ENCODE measurements at places on chromosomes 3 and 15.

- no peak for DNase-seq
Measured at GRCh38 chr3:53721187-53722119, 124.8 kb downstream of the CHDH start.

DNA sequence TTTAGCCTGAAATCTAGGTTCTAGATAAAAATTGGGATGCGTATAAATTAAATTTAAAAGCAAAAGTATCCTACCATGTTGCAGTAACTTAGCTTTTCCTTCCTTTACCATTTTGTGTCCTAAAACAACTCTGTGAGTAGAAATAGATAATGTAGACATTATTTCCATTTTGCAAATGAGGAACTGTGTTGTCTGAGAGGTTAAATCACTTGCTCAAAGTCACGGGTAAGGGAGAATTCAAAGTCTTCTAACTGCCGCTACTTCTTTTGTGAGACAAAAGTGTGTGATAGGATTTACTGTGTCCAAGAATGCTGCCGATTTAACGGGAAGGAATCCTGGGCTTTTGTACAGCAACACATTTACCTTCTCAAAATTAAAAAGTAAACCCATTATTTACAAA, 40.7 kb downstream of the MYO1E start:
- DNase-seq: no peak

DNA sequence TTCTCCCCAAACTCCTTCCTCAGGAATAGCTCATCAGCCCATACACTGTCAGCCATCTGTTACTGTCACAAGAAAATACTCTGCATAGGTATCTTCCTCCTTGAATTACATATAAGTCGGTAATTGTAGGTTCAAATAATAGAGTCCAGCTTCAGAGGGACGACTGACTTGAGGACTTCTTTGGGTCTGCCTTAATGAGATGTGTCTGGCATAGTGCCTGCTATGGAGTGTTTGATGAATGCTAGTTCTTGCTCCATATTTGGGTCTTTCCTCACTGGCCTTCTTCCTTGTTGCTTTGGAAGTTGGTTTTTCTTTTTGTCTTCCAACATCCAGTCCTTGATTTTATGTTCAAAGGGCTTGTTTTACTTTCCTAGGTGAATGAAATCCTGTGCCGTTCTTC, 66.4 kb upstream of the ACKR4 start:
- no peak for DNase-seq

DNA sequence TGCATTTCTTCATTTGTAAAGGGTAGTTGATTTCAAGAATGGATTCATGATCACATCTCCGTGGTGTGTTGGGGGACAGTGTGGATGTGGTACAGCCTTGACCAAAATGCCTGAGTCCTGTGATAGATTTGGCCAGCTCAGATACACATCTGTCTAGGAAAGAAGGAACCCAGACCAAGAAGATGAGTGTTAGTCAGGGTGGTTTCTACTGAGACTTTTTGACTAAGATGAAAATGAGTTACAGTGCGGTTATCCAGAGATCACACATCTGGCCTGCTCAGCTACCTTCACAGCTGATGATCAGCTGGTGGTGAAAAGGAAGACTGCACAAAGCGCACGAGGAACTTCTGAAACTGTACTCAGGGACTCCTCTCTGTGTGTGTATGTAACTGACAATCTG, 68.0 kb downstream of the FNDC3B start:
- DNase-seq: no peak

GRCh38 chr3:56867671-56868070, 65.9 kb upstream of the ARHGEF3 start:
- no peak for DNase-seq

DNA sequence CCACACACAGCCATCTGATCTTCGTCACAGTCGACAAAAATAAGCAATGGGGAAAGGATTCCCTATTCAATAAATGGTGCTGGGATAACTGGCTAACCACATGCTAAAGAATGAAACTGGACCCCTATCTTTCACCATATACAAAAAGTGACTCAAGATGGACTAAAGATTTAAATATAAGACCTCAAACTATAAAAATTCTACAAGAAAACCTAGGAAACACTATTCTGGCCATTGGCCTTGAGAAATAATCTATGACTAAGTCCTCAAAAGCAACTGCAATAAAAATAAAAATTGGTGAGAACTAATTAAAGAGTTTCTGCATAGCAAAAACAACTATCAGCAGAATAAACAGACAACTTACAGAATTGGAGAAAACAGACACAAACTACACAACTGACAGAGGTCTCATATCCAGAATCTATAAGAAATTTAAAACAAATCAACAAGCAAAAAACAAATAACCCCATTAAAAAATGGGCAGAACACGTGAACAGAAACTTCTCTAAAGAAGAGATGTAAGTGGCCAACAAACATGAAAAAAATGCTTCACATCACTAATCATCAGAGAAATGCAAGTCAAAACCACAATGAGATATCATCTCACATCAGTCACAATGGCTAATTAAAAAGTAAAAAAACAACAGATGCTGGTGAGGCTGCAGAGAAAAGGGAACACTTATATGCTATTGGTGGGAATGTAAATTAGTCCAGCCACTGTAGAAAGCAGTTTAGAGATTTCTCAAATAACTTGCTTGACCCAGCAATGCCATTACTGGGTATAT, 104.0 kb downstream of the NR1I2 start:
- DNase-seq: no peak

GRCh38 chr3:25474052-25474451, 46.0 kb downstream of the RARB start:
- no peak for DNase-seq

- no peak for DNase-seq
Measured at GRCh38 chr3:52136513-52136912, 17.7 kb downstream of the POC1A start.

- no peak for DNase-seq
Measured at GRCh38 chr3:171604370-171604769, 144.2 kb upstream of the TNIK start.

DNA sequence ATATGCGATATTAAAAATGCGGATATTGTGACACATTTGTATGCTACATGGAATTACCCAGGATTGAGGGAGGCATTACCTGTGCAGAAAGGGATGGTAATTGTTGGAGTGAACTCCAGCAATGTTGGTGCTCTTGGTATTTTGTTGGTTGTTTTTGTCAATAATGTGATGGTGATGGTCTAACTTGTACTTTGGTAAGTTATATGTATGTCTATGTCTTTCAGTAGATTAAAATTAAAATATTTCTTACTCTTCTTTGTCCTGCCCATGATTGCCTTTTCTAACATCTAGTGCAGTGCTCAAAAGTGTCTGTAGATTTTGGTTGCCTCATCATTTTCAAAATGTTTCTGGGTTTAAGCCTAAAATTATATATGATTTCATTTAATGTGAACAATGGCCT, 192.7 kb downstream of the ROBO2 start:
- no peak for DNase-seq

DNA sequence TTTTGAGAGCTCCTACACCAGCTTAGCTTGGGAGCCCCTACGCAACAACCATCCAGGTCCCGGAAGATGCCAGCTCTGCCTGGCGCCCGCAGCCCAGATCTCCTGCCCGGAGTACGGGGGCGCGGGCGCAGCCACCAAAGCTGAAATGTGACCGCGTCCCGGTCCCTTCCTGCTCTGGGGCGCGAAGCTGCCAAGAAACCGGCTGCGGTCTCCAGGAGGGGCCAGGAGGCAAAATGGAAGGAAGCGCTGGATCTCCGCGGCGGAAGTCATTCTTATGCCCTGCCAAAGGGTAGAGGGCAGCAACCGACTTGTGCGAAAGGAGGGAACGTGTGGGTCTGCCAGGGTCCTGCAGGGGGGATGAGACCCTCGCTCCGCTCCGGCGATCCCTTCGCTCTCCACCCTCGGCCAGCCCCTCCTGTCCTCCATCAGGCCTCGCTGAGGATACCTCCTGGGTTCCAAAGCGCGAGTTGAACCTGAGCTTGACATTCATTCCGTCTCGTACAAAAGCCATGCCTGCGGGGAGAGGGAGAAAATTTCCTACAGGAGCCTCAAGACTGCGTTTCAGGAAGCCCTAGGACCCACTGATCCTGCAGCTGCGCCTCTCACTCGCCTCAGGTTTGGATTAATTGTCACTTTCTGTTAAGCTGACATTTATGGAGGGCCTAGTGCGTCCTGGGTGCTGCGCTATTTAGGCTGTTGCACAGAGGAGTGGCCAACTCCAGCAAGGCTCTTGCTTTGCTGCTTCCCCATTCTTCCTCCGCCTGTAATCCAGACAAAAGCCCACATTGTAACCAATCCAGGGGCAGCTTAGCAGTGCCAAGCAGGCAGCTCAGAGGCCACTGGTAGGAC, 98.3 kb upstream of the VGLL3 start:
- peak; percentile 50 for DNase-seq

- DNase-seq: no peak
Measured at GRCh38 chr3:135017003-135017893, 222.2 kb downstream of the EPHB1 start.

DNA sequence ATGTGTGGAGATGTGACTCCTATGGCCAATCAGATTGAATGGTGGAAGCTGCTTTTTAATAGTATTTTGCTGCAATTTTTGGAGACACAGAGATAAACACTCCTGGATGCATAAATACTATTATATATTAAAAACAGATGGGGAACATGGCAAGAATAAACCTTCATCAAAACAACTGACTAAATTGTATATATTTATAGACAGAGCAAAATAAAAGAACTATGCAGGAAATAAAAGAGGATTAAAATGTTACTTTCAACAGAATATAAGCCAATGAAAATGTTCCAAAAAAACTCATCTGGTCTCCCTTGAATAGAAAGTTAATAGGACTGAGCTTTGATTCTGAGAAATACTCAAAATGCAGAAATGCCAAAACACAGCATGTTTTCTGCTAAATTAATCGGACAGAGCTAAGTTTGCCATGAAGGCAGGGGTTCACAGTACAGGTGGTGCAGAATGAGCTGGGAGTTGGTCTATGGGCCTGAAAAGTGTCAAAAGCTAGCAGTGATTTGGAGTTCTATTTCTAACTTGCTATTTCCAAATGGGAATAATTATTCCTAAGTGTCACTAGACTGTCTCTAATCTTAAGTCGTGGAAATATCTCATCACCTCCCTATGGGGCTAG, 227.2 kb downstream of the CNTN3 start:
- DNase-seq: no peak

- DNase-seq: peak; percentile 80
Measured at GRCh38 chr3:54819946-54820345, 107.9 kb downstream of the LRTM1 start.

DNA sequence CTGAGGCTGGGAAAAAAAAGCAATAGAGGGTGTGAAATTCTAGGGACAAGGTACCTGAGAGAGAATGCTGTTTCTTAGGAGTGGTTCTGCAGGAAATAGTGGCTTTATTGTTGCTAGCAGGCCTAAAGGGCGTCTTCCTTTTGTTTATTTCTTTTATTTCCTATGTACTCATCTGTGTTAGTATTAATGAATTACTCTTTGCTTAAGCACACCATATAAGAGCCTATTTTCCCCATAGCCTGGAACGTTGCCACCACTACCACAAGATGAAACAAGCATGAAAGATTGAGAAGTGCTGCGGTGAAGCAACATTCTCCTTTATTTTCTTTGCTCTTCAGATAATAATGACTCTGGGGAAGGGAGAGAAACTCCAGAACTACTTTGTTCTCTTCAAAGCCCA, 21.3 kb upstream of the GOLIM4 start:
- DNase-seq: no peak

DNA sequence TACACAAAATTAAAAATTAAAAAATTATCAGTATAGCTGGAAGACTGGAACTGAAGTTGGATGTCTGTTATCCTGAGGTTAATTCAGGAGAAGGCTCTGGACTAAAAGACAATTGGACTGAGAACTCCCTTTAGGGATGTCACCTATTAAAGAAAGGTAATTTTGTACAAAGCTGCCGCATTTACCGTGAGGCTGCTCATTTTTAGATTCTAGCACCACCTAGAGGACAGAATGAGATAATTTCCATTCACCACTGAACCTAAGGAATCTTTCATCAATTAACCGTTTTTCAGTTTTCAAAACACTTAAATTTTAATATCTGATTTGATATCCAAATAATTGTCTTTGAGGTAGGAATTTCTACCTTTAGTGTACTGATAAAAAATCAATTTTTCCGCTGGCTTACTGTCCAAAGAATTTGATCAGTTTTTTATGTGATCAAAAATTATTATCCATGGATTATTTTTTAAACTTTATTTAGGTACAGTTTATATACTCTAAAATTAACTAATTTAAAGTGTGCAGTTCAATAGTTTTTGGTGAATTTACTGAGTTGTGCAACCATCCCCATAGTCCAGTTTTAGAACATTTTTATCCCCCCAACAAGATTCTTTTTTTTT, 106.7 kb upstream of the TNIK start:
- no peak for DNase-seq

DNA sequence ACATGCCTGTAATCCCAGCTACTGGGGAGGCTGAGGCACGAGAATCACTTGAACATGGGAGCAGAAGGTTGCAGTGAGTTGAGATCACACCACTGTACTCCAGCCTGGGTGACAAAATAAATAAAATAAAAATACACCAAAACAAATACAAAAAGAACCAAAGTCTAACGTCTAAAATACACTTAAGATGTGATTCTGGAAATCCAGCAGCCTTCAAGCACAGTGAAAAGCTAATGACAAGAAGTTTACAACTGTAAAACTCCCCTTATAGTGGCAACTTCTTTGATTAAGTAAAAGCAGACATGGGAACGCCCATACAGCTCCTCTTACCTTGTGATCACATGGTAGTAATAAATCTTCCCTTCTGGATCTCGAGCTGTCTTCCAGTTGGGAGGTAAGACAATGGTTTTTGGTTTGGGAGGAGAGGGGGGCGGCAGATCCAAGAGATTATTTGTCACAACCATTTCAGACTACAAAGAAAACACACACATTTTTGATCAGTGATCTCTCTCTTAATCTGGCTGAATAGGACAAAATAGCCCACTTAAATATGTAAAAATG, 62.8 kb downstream of the NBEAL2 start:
- no peak for DNase-seq

GRCh38 chr3:112353365-112353764, 20.4 kb downstream of the CD200 start:
- DNase-seq: no peak

GRCh38 chr3:127175272-127175671, 17.7 kb upstream of the PRR23E start:
- DNase-seq: no peak

GRCh38 chr3:137205394-137206045, 247.7 kb downstream of the IL20RB start:
- no peak for DNase-seq

GRCh38 chr15:41340189-41340695, 7.6 kb downstream of the NUSAP1 start:
- no peak for DNase-seq

- DNase-seq: no peak
Measured at GRCh38 chr3:61233746-61234145, 17.5 kb downstream of the FHIT start.

- DNase-seq: no peak
Measured at GRCh38 chr3:142244056-142244455, 18.7 kb upstream of the GK5 start.

- DNase-seq: peak; percentile 44
Measured at GRCh38 chr3:106862067-106862466, 515.2 kb upstream of the CCDC54 start.
